ENCODE measurements at places on chromosomes 2 and 18. TPM values are rescaled to one million over a fixed set of nuclear protein-coding genes. Genes with fewer than 3 reads are reported as not detected.

- no peak for DNase-seq
Measured at GRCh38 chr2:13000664-13001363, 284.1 kb downstream of the TRIB2 start.

SPEG gene
- total RNA-seq = 48.8 TPM

ST6GAL2 gene
- 5.2 TPM for total RNA-seq

UGT1A8 gene
- total RNA-seq = not detected

GRCh38 chr2:217263756-217264155 is 403.9 kb upstream of the TNP1 start:
- DNase-seq = no peak

ASXL3 gene
- total RNA-seq = under 0.01 TPM

DNA sequence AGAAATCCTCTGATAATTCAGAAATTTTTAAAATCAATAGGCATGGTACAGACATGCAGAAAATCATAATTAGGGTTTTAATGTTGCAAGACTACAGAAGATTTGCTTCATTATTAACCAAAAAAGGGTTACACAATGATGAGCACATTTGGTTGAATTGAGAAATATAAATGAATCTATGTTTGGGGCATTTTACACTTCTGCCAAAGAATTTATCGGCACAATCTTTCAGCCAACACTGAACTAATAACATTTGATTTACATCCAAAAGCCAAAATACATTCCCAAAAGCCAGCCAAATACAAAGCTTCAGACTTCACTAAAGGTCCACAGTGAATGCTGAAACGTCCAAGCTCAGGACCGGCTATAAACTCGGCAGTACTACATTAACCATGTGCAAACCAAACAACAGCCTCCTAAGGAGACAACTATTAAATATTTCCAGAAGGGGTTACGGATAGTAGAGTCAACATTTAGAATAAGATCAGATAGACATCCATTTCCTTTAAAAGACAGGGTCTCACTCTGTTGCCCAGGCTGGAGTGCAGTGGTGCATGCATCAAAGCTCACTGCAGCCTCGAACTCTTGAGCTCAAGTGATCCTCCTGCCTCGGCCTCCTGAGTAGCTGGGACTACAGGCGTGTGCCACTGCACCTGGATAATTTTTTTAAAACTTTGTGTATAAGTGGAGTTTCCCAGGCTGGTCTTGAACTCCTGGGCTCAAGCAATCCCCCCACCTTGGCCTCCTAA is 29.4 kb downstream of the SPRED2 start:
- DNase-seq = peak; percentile 67

DNA sequence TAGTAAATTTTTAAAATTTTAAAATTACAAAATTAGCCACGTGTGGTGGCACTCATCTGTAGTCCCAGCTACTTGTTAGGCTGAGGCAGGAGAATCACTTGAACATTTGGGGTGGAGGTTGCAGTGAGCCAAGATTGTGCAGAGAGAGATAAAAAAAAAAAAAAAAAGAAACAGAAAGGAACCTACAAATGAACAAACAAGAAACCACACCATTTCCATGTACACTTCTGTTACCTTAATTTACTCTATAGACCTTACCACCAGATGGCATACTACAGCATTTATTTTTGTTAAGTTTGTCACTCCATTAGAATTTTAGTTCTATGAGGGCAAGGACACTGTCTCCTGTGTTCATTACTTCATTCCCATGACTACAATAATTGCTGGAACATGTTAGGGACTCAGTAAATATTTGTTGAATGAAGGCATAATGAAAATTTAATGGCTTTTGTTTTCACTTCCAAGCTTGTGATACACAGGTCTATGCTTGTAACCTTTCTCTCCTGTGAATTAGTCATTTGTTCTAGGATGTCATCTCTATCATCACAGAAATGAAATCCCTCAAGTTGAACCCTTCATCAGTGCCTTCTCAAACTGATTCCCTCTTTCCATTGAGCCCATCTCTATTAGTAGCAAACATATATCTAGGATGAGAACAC is 76.0 kb downstream of the ARHGAP15 start:
- peak; percentile 13 for DNase-seq

IL36G gene
- total RNA-seq = not detected

- DNase-seq = no peak
Measured at GRCh38 chr2:14615760-14616159, 16.8 kb upstream of the LRATD1 start.

IMPA2 gene
- total RNA-seq = 41.5 TPM

GRCh38 chr2:74735564-74735963 is 81.5 kb downstream of the SEMA4F start:
- no peak for DNase-seq

DNA sequence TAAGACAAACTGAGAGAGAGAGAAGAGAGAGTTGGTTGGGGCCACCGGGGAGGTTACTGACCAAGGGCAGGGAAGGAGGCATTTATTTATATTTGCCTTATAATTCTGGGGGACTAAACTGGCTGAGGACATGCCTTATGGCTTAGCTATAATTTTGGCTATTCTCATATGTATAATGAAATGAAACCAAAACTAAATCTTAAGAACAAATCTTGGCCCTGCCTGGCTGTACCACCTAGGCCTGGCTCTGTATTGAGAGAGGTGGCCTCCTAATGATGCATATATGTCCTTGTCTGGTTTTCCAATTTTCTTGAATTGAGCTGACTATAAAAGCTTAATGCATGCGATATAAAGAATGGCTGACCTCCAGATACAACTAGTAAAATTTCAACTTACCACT is 3.5 kb upstream of the PPP1CB start:
- DNase-seq = no peak

DNA sequence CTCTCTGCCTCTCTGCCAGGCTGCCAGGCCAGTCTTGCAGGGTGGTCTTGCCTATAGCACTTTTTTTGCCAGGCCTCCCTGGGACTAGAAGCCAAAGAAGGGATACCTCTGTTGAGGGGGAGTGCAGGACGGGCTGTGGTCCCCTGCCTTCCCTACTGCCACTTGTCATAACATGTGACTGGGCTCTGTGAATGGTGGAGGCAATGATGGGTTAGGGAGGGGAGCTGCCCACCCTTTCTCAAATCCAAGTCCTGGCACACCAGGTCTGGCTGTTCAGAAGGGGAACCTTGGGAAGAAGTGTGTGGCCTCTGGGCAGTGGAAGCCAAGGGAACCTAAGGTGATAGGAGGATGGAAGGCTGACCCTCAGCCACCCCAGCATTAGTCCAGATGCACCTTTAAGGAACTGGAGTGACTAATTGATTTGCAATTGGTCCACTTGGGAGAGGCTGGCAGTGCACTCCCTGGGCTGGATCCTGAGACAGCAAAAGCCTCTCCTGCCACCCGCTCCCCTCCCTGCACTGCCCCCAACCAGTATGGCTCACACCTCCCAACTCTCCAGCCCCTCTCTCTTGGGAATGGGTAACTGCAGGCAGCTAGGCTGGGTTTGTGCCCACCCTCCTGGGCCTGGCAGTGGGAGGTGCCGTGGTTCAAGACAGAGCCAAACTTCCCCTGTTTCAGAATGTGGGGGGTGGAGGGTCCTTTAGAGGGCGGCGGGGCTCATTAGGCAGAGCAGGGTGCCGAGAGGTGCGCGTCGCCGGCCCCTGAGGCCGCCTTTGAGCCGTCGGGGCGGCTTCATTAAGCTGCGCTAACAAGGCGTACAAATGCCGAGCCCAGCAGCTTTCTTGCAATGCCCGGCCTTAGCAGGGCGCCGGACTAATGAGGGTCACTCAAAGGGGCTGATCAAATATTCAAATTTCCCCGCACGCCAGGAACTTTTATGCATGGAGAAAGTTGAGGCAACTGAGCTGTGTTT is 4.5 kb upstream of the SIX3 start:
- DNase-seq = no peak

DNA sequence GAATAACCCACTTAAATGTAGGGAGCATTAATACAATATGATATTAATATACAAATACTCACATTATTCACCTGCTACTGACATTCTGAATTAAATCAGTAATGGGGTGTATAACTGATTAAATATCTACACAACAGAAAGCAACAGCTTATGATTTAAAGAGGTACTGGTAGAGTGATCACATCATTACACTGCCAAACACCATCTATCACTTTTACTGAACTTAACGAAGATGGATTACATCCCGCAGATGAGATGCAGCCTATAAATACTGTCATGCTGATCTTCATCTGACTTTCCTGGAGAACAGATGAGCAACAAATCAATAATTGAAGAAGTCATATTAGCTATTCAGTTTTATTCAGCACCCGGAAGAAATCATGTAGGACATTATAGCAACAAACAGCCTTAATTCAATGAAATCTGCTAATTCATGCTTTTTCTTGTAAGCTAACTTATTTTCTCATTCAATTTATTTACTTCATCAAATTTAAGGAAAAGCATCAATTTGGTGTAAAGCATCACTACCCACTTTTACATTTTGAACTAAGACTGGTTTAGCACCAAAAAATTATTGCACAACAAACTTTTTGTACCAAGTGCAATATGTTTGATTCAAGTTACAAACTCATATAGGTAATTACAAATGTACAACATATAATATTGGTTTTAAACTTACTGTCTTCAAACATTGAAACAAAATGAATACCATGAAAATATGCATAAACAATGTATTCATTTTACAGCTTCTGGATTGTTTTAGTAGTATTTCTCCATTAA is 1509.0 kb downstream of the LRP1B start:
- DNase-seq = no peak

VWC2L gene
- under 0.01 TPM for total RNA-seq

- peak; percentile 48 for DNase-seq
Measured at GRCh38 chr2:86764661-86765309, 25.9 kb downstream of the CD8A start.

SPP2 gene
- not detected for total RNA-seq

GRCh38 chr2:95342556-95343320 is 45.6 kb downstream of the KCNIP3 start:
- DNase-seq = no peak

CXCR1 gene
- total RNA-seq = not detected

DNA sequence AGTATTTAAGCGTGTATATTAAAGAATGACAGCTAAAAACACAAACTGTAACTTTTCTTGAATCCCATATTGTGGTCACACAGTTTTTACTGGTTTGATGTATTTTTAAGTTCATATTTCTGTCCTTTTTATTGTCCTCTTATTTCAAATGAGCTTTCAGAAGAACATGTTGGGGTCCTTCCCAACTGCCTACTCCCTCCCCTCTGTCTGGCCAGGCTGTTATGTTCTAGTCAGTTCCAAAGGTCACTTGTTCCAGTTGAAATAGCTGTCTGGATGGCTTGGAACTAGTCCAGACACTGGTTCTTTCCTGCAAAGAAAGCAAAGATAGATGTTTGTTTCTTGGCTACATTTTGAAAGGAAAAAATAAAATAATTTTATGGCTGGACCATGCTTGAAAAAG is 306.9 kb downstream of the GULP1 start:
- peak; percentile 32 for DNase-seq

DNA sequence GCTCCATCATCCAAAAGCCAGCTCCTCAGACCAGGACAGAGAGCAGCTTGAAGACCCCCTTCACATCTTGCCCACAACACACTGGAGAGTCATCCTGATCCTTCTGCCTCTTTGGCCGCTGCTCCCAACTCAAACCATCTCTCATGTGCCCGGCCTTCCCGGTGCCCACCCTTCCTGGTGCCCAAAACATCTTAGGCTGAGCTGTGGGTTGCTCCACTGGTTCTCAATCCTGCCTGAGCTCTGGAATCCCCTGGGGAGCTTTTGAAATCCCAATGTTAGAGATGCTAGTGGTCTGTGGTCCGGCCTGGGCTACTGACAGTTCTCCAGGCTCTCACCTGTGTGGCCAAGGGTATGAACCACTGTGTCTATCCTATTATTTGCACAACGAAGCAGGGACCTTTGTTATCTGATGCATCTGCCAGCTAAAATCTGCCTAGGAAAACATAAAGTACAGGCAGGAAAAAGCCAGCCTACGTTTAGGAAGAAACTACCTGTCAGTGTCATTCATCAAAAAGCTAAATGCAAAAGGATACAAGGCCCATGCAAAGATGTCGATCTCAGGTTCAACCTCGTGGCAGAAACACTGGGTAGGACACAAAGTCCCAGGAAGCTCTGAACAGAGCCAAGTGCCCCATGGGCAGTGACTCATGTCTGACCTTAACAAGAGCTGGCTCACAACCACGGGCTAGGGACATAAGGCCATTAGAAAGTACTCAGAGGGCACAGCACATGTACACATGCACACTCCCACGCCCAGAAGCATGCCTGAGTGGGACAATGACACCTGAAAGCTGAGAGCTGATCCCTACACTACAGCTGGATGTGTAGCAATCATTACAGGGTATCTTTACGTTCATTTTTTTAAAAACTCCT is 30.8 kb downstream of the TBC1D8 start:
- peak; percentile 93 for DNase-seq

DNA sequence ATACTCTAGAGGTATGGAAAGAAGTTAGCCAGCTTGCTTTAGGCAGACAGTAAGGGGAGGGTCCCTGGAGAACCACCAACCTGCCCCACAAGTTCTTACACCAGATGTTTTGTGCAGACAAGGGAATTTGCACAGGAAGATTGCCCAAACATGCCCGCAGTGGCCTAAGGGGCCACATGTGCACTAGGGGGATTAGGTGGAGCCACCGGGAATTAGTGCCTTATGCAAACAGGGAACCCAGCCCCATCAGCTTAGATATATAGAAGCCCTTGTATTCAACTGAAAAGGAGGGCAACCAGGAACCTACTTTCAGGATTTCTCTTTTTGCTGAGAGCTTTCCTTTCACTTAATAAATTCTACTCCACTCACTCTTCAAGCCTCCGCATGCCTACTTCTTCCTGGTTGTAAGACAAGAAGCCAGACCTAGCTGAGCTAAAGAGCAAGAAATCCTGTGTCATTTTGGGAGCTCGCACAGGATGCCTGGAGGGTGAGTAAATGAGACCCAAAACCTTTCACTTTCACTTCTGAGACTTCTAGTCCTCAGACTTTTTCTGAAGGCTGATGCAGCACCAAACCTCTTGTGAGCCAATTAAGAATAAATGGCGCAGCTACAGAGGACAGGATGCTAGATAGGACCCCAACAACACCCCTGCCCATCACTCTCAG is 146.3 kb downstream of the GCA start:
- no peak for DNase-seq

DNA sequence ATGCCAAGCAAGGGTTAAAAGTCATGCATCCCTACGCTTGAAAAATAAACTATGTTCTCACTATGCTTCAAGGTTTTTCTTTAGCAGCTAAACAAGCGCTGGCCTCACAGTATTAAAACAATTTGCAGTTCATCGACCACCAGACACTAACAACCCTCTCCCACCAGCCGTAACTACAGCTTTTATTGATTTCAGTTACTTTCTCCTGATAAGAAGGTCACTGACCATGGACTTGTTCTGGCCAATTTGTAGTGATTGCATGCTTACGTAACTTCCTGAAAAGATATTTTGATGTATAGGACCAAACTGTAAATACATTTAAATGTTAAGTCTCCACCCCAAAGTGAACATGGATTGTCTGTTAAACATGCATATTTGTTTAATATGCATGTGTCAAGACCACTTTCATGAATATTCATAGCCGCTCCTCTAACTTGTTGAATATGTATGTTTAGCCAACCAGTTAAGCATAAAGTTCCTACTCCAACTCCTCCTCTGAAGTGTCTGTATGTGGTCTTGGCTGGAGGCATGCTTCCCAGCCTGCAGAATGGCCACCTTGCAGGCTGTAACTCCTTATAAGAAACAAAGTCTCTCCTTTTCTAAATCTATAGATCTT is 1.7 kb upstream of the THOC1 start:
- no peak for DNase-seq

All from fibroblast of villous mesenchyme (primary cell).